A549 treated with RU486 at 1 μM for 4 hours (cell line): ENCODE measurements at places on chromosomes 1 and 21. TPM values are rescaled to one million over a fixed set of nuclear protein-coding genes. Genes with fewer than 3 reads are reported as not detected.

The ZNF436 gene
- total RNA-seq: 4.2 to 6.1 TPM (median 5.1 TPM) in 5 replicates

The NGF gene
- 3.5 to 4.6 TPM (median 3.5 TPM) in 5 replicates for total RNA-seq

The AADACL3 gene
- not detected in 5 replicates for total RNA-seq

The THEM5 gene
- not detected in 5 replicates for total RNA-seq

The SHE gene
- total RNA-seq: 0.03 to 0.12 TPM (median 0.05 TPM) in 3 of 5 replicates, not detected in the others

The HLCS gene
- total RNA-seq: 4.5 to 8.4 TPM (median 6.9 TPM) in 5 replicates

The TBX15 gene
- total RNA-seq: 0.08 to 0.11 TPM (median 0.09 TPM) in 4 of 5 replicates, not detected in the other

The IGSF9 gene
- 0.17 to 0.27 TPM (median 0.22 TPM) in 5 replicates for total RNA-seq

The OVAAL gene
- total RNA-seq: 0.10 TPM in 1 of 5 replicates, not detected in the others

The BSND gene
- not detected in 5 replicates for total RNA-seq

The SPATA6 gene
- 1.4 to 2.3 TPM (median 2.1 TPM) in 5 replicates for total RNA-seq

The FCAMR gene
- not detected in 5 replicates for total RNA-seq

The DISC1 gene
- total RNA-seq: 0.10 to 0.21 TPM (median 0.18 TPM) in 5 replicates

The PDPN gene
- total RNA-seq: not detected in 5 replicates
